ENCODE measurements at places on chromosomes 12 and 14.

- DNase-seq = no peak
Measured at GRCh38 chr12:56522411-56523193, 982 bp downstream of the RBMS2 start.

GRCh38 chr12:103571286-103571685, 15.8 kb upstream of the STAB2 start:
- DNase-seq = no peak

DNA sequence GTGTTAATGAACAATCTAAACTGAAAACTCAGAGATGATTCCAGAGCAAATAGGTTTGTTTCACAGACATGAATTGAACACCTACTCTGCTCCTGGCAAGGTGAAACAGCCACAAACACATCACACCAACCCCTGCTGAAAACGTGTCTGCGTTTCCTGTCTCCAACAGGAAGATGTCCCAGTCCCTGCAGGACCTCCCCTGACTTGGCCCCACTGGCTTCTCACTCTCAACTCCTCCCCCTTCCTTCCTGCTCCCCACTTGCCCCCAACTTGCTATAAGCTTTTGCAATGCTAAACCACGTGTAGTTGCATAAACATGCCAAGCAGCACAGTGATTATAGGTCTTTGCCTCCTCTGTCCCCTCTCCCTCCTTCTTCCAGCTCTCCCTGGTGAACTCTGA, 567.6 kb downstream of the BCL11B start:
- DNase-seq = no peak

- DNase-seq = peak; percentile 37
Measured at GRCh38 chr12:109888179-109889020, 8.1 kb upstream of the GLTP start.

- no peak for DNase-seq
Measured at GRCh38 chr12:66538970-66539369, 139.9 kb downstream of the GRIP1 start.

DNA sequence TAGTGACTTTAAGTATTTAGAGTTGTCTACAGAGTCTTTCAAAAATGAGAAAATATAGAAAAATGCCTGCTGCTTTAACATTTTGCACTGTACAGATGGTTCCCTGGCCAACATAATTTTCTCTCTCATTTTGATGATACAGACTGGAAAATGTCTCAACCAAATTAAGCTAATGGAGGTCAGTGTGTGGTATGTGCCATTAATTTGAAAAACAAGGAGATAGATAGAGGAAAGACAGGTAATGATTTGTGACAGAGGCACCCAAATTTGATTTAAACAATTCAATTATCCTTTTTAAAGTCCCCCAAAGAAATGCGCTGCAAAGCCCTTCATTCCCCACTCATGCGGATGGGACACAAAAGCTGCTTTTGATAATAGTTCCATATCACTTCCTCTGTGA, 140.0 kb downstream of the ASCL1 start:
- no peak for DNase-seq

DNA sequence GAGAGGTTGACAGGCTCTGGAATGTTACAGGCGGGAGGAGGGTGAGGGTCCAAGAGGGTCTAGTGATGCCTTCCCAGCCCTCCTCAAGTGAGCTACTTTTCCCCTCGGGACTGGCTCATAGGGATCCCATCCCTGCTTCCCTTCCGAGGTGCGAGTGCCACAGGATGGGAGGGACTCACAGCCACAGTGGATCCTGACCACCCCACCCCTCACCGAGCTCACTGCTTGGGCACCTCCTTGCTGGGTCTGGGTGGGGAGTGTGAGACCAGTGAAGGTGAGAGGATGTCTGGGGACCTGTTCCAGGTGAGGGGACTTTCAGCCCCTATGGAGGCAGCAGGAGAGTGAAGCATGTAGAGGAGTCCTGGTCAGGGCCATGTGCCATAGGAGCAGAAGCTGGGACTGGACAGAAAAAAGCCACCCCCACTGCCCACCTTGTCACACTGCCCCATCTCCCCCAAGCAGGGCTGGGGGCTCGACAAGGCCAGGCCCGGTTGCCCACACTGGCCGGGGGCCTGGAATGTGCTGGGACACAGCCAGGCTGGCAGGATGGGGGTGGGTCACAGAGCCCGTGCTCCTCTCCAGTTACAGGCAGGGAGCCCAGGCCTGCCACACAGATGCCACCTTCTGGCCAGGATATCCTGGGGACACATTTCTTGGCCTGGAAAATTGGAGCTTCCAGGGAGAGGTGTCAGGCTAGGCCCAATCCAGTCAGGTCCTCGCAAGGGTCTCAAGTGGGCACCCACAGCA, 1.7 kb upstream of the TNS2 start:
- peak; percentile 50 for DNase-seq

GRCh38 chr14:79856381-79856780, 354.9 kb downstream of the DIO2 start:
- no peak for DNase-seq

DNA sequence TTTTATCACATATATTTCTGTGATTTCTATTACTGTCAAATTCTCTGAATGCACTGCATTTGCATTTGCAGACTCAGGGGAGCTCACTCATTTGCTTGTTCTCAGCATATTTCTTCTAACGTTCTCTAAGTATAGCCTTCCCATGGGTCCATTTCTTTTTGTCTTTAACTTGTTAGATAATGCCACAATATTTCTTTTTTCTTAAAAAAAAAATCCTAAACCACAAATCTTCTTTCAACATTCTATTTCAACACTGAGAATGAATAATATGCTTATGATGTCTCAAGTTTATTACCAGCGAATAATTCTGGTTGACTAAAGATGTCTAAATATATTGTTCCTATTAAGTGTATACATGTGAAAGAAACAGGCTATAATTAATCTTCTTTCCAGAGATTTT, 200.2 kb downstream of the ANO6 start:
- DNase-seq = no peak

DNA sequence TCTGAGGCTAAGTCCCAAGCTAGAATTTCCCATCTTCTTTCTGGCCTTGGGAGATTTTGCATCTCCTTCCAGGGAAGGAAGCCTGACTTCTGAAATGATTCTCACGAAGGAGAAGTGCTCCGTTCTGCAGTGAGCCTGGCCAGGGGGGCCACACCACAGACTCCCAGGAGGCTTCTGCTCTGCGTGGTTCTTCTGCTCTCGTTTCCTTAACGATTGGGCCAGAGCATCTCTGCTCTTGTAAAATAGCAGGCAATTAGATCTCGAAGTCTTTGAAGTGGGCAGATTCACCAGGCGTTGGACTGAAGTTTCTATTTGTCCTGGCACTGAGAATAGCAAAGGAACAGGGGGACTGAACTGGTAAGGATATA, 6.7 kb upstream of the BATF start:
- DNase-seq = no peak

DNA sequence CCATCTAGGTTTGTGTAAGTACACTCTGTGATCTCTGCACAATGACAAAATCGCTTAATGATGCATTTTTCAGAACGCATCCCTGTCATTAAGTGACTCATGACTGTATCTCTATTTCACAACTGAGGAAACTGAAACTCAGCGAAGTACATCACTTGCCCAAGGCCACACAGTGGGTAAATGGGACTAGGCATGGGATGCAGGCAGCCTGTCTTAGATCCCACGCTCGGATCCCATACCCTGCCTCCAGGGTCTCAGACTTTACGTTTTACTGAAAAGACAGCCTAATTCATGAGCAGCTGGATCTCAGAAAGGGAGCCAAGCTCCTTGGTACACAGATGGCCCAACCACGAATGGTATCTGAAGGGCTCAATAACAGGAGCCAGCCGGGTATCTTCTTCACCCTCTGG, 2.4 kb upstream of the MLEC start:
- DNase-seq = no peak

- DNase-seq = no peak
Measured at GRCh38 chr14:41608681-41609390, 2.2 kb downstream of the LRFN5 start.

DNA sequence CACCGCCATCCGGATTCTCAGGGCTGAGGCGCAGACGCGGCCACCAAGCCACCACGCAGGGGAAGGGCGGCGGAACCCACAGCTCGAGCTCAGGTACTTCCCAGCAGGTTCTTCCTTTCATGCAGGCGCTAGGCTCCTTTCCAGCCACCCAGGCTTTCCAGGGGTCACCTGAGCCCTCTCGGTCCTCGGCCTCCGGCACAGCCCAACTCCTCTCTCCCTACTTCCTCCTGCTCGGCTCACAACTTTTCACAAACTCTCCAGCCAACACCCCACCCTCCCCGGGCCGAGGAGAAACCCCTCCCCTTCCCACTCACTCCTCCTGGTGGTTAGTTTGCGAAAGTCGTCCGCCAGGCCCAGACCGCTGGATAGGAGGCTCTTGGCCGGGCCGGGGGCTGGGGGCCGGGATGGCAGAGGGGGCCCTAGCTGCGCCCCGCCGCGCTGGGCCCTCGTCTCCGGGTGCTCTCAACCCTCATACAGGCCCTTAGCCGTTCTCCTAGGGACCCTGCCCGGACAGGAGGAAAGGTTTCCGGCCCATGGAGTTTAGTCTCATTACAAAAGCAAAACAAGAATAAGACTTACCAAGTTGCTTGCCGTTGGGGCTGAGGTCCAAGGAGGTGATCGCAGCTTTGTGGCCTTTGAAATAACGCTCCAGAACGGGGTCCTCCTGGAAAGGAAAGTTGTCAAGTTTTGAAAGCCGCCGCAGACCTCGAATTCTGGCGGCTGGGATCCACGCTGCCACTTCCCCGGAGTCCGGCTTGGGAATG, at the start of gene GALNT4:
TSS of gene GALNT4 (minus strand) at position 256 of the 764 bp plus-strand sequence. CDS start at position 9, 247 bp downstream.
- peak; percentile 88 for DNase-seq

All from HTR-8/SVneo (cell line).